A549 (cell line): ENCODE measurements at places on chromosomes 3 and 15. TPM values are rescaled to one million over a fixed set of nuclear protein-coding genes. Genes with fewer than 3 reads are reported as not detected.

LRRC34 gene
- polyA plus RNA-seq, result not detected in 3 replicates

SRGAP3 gene
- polyA plus RNA-seq, result 1.2 to 1.6 TPM (median 1.4 TPM) in 3 replicates

TOP2B gene
- polyA plus RNA-seq, result 65.7 to 67.5 TPM (median 65.8 TPM) in 3 replicates

GRCh38 chr3:160707187-160707794 lies 30.3 kb downstream of the ARL14 start:
- DNase-seq, result peak; percentile 23

GRCh38 chr3:880371-880770 lies 212.5 kb upstream of the CNTN6 start:
- DNase-seq, result no peak

DNA sequence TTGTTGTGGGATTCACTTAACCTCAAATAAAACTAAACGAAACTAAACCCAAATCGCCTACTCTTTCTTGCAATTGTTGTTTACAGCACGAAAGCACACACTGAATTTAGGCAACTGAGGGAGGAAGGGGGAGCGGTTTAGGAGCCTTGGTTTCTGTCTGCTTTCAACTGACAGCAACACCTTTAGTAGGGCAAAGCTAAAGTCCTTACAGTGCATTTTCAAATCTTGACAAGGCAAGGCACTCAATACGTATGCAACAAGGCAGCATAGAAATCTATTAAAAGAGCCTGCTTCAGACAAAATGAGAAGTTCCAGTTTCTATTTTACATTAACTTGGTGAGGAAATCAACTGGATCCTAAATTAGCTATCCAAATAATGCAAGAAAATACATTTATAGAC lies 174.6 kb downstream of the CHST2 start:
- DNase-seq, result no peak

- DNase-seq, result no peak
Measured at GRCh38 chr3:20772869-20773268, 586.9 kb upstream of the SGO1 start.

DNA sequence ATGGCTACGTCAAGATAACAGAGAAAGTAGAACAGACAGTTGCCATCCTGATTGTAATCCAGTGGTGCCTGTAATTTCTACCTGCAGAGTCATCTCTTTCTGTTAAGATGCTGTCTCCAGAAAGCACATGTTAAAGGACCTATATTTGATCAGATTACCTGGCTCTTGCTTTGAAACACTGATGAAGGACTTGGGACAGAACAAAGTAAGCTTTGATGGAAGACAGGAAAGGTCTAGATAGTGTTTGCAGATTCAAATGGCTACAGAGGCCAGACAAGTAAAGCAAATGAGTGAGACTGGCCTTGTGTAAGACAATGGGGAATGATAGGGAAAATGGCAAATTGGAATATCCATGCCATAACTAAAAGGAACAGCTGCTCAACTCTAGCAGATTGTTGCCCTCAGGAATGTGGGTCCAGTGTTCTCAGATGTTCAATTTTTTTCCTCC lies 1.8 kb upstream of the GSK3B start:
- DNase-seq, result no peak

- no peak for DNase-seq
Measured at GRCh38 chr3:99839613-99840012, 22.0 kb downstream of the CMSS1 start.

GRCh38 chr3:168736202-168736601 lies 640.5 kb upstream of the GOLIM4 start:
- DNase-seq, result no peak
